ENCODE measurements at places on chromosomes 12 and 14. TPM values are rescaled to one million over a fixed set of nuclear protein-coding genes. Genes with fewer than 3 reads are reported as not detected.

The MYH6 gene
- polyA plus RNA-seq = not detected

The LRFN5 gene
- polyA plus RNA-seq = not detected

The ZC2HC1C gene
- 1.1 TPM for polyA plus RNA-seq

The GALNT8 gene
- 3.2 TPM for polyA plus RNA-seq

All from CD8-positive, alpha-beta memory T cell (primary cell).